ENCODE measurements at places on chromosomes 16 and 17.

DNA sequence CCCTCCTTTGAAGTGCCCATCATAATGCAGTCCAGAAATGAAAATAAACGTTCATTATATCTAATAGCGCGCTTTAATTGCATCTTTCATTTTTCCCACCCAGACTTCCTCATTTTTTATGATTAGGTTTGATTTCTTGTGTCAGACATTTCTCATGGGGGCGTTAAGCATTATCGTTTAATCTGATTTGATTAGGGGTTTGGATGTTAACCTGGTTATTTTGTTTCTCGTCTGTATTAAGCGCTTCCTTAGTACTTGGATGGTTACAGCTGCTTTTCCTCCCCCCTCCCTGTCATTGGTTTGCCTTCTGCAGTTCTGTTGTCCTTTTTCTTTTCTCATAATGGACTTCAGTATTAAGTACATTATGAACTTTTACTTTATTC, 540 bp downstream of the MFSD11 start:
- no peak for DNase-seq

- DNase-seq, result peak; percentile 75
These were observed 2.5 kb upstream of the LASP1 start for GRCh38 chr17:38867179-38867967.

DNA sequence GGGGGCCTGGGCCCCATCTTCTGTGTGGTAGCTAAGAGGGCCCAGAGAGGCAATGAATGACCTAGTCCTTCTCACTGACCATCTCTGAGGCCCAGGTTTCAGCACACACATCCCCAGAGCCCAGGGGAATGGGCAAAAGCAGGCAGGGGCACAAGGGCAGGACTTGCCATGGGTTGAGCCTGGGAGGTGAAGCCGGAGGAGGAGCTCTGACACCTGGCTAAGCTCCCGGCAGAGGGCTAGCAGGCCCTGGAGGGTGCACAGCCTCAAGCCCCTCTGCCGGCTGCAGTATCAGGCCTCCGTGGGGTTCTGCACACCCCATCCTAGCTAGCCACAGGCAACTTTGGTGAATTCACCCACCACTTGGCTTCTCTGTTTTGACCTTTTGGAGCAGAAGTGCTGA, 5.3 kb downstream of the SRCIN1 start:
- DNase-seq, result no peak

GRCh38 chr16:20899071-20899470, 1.1 kb downstream of the DCUN1D3 start:
- no peak for DNase-seq

DNA sequence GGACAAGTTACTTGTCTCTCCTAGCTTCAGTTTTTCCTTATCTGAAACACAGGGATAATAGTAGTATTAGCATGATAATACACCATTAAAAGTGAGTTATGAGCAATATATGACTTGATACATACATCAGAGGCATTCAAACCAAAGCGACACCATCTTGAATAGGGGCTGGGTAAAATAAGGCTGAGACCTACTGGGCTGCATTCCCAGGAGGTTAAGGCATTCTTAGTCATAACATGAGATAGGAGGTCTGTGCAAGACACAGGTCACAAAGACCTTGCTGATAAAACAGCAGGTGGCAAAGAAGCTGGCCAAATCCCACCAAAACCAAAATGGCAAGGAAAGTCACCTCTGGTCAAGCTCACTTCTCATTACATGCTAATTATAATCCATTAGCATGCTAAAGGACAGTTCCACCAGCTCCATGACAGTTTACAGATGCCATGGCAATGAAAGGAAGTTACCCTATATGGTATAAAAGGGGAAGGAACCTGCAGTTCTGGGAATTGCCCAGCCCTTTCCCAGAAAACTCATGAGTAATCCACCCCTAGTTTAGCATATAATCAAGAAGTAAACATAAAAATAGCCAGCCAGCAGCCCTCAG, 37.2 kb upstream of the HS3ST3A1 start:
- peak; percentile 4 for DNase-seq

- DNase-seq, result no peak
These were observed 32.0 kb downstream of the SBK1 start for GRCh38 chr16:28324235-28324886.

- peak; percentile 55 for DNase-seq
These were observed at the start of gene ULK2 for GRCh38 chr17:19867329-19868078. Gene ULK2, minus strand, starts transcription at chr17:19867936. Its CDS starts 519 bp downstream, at chr17:19867417.

DNA sequence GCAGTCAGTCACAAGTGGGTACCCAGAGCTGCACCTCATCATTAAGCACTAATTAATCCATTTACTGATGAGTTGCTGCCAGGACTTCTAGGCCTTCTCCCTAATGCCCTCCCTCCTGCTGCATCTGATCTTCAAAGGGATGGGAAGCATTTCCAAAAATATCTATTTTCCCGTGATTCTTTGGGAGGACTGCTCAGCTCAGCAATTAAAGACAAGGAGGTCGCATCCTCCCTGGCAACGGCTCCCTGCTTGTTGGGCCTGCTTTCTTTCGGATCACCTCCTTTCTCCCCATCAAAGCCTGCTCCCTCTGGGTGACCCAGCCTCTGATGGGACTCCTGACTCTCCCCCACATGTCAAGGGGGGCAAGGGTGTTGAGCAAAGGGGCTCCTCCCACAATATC, 26.0 kb upstream of the SPPL2C start:
- DNase-seq, result no peak

GRCh38 chr17:81026266-81027036, 8.5 kb upstream of the BAIAP2 start:
- DNase-seq, result no peak

GRCh38 chr16:67397036-67397801, 3.9 kb upstream of the TPPP3 start:
- DNase-seq, result no peak

GRCh38 chr17:32621612-32622312, 135.0 kb downstream of the CDK5R1 start:
- DNase-seq, result no peak

DNA sequence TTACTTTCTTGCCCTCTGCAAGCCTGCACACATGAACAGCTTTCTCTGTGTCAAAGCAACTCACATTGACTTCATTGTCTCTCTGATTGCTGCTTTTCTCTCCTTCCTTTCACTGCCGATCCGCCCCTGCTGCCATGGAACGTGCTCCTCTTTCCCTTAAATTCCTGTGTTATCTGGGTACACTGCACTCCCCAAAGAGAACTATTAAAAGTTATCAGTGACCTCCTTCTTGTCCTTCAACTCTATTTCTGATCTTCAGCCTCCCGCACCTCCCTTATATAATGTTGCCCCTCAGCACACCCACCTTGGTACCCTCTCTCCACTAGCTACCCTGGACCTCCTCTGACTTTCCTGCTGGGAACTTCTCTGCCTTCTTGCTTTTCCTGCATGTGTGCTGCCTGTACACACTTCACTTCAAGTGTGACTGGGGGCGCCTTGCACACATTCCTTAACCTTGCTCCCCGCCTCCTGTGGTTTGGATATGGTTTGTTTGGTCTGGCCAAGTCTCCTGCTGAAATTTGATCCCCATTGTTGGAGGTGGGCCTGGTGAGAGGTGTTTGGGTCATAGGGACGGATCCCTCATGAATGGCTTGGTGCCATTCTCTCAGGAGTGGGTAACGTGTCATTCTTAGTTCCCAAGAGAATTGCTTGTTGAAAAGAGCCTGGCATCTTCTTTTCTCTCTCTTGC, 26.7 kb upstream of the PMP22 start:
- no peak for DNase-seq

- no peak for DNase-seq
These were observed 26.3 kb downstream of the NFE2L1 start for GRCh38 chr17:48074322-48075081.

DNA sequence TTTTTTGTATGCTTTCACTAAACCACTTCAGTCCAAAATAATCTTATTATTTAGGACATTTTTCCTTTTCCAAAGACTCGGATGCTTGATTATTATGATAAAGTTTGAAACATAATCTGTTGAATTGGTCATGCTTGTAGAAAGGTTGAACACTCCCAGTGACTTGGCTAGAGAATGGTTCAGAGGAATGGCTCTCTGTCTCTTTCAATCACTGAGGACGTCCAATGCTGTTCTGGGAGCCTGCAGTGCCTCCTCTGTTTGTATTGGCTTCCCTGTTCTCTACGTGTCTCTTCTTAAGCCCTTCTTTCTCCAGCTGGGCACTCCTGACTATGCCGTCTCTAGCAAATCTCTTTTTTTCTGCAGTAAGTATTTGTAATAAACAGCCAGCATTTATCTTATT, 369.0 kb upstream of the DYNLRB2 start:
- DNase-seq, result no peak

GRCh38 chr17:19645734-19646201, 2.8 kb upstream of the ALDH3A2 start:
- peak; percentile 78 for DNase-seq

- DNase-seq, result no peak
These were observed 82.1 kb downstream of the OR1D5 start for GRCh38 chr17:2981325-2981724.

DNA sequence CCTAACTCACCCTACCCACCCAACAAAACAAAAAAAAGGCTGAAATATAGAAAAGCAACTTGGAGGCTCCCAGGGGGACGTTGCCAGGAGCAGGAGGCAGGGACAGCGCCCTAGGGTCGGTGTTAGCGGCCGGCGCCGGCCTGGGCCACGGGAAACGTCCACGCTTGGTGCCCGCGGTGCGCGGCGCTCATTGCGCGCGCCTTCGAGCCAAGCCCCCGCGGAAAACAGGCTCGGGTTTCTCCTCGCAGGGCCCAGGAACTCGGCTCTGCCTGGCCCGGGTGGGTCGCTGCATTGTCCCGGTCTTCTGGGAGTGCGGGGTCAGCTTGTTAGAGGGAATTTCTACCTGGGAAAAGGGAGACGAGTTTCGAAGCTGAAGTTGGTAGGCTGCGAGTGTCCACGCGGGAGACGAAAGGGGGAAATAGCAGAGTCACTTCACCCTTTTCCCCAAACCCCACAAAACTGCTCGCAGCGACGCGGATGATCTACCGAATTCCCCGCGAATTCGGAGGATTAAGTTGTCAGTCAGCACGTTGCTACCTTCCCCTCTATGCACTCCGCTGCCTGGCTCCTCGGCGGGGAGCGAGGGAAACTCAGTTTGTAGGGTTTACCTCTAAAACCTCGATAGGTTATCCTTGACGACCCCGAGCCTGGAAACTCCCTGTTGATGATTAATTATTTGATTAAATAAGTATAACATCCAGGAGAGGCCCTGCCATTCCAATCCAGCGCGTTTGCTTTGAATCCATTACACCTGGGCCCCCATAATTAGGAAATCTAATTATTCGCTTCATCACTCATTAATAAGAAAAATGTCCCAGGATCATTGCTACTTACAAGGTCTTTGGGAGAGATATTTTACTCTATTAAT, 751 bp upstream of the FOXC2 start:
- DNase-seq, result no peak

DNA sequence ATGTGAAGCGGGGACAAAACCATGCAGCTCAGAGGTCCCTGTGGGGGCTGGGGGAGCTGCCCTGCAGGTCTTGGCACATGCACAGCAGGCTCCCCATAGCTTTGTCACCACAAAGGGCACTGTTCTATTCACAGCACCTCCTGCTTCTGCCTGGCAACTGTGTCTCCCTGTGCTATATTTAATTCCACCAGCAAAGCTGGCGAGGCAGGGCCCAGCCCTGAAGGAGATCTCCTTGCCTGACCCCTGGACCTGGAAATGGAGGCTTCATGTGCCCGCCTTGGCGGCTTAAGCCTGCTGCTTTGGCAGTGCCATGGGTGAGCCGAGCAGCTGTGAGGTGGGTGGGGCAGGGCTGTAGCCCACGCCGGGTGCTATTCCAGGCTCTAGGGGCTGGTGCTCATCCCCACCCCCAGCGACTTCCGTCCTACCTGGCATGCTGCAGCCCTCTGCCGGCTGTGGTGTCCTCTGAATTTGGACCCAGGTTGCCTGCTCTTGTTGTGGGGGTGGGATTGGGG, 6.8 kb downstream of the LDHD start:
- no peak for DNase-seq

DNA sequence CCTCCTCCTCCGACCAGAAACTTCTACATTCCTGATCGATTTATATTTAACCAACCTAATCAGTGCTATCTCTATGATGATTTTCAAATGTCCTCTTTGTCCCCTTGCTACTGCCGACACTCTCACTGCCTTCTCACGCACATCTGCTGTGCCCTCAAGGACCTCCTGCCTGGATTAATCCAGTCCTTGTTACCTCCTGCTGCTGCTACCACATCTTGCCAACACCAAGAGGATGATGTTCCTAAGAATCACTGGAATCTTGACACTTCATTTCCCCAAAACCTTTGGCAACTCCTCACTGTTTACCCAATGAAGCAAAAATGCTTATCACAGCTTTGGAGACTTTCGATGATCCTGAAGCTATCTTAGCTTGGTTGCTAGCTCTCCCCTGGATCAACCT, 287.3 kb upstream of the AXIN2 start:
- DNase-seq, result no peak

DNA sequence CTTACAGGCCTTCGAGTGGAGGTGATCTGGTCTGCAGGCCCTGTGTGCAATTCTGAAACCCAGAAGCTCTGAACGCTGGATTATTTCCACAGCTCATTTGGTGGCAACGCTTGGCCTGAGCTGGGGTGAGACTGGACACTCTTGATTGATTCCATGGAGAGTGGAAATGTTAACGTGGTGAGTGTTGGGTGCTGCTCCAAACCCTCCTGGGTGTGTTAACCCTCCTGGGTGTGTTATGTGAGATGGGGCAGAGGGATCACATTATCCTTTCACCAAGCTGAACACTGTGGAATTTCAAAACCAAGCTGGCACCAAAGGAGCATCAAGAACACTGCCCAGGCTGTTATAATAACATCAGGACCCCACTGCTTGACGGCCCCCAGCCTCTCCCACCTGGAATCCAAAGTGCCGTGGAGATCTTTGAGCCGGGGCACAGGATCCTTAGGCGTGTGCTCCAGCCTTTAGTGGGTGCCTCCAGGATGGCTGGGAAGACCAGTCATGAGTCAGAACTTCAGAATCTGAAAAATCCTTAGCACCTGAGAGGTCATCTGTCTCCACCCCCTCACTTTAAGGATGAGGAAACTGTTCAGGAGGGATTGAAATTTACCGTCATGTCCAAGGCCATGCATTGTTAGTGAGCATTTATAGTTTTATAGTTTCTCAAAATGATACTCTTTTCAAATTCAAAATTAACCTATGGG, 75.0 kb downstream of the RPTOR start:
- DNase-seq, result no peak

GRCh38 chr17:28196636-28197035, 122.4 kb upstream of the TMEM97 start:
- DNase-seq, result no peak

Data from activated naive CD4-positive, alpha-beta T cell treated with anti-CD3 and anti-CD28 coated beads, Interleukin-2, amount 50 U/mL, for 72 hours (primary cell).